Brain pericyte (primary cell): ENCODE measurements at places on chromosomes 11 and 22.

- no peak for DNase-seq
Observed at GRCh38 chr11:17988465-17988864, 24.4 kb downstream of the SERGEF start.

DNA sequence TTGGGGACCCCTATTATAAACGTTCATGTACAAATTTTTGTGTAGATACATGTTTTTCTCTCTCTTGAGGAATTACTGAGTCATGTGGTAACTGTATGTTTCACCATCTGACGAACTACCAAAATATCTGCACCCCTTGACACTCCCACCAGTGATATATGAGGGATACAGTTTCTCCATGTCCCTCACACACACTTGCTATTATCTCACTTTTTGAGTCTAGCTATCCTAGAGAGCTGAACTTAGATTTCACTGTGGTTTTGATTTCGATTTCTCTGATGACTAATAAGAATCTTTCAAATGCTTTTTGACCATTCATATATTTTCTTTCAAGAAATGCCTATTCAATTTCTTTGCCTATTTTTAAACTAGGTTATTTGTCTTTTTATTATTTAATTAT, 200.2 kb downstream of the PGR start:
- no peak for DNase-seq

GRCh38 chr11:121337078-121337477, 44.5 kb downstream of the SC5D start:
- no peak for DNase-seq

DNA sequence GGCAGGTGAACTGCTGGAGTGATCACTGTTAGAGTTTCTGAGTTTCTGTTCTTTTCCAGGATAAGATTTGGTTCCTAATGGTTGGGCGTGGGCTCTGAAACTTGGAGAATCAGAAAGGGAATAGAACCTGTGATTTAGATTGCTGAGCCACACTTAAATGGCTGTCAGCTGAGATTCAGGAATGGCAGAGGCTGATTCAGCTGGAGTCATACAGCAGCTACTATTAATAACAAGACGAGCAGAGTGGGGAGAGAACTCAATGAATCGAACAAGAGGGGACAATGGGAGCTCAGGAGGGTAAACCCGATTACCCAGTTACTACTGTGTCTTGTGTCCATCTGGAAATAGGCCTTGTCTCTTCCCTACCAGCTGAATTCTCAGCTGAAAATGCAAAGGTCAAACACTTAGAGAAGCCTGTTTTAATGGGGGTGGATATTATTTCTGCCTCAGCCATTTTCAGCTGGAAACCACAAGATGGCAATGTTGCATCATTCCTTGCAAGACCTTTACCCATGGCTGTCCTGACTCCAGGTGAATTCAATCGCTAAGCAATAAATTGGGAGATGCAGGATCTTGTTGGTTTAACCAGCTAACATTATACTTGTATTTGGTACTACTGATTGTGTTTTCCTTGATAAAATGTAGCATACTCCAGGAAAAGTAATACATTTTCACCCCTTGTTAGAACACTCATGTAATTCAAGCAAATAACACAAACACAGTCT, 104.5 kb upstream of the RAG2 start:
- DNase-seq, result peak; percentile 12

DNA sequence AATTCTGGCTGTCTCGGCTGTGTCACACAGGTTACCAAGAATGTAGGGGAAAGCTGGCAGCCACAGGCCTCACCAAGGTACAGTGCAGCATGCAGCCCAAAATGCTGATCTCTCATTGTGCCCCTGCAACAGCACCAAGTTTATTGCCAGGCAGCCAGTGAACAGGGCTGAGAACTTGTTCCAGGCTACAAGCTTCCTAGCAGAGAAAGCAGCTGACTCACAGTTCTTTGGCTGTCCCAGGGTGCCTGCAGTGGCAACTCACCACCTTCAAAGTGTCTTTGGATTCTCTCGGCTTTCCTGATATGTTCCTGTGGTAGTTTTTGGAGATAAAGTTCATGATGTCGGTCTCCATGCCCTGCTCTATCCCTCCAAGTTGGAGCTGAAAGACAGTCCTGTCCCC, 719.1 kb upstream of the ANO3 start:
- DNase-seq, result no peak

DNA sequence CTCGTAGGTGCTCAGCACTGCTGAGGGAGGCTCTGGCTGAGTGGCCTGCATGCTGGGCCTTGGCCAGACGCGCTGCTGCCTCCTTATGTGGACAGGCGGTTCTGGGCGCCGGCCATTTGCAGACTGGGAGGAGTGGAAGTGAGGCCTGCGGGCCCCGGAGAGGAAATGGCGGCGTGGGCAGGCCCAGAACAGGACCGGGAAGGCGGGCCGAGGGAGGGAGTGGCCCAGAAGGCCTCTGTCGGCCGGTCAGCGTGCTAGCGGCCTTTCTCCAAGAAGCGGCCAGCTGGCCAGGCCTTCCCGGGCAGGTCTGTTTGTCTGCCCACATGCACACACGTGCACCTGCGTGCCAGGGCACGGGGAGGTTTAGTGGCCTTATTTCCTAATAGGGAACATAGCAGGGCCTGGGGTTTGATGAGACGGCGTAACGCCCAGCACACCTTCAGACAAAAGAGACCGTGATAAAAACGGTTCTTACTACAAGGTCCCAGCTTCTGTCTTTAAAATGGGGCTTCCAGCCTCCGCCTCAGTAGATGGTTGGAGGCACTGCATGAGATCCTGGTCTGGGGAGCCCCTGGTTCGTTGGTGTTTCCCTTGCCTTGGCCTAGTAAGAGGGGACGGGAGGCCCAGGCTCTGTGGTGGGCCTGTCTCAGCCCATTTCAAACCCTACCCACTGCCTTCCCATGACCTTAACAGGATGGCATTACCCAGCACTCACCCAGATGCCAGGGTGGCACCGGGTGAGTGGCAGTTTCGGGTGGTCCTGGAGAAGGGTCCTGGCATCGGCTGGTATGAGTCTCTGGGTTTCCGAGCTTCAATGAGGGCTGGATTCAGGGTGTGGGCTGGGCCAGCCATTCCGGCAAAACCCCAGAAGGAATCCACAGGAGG, 65.1 kb upstream of the PPARA start:
- DNase-seq, result no peak

DNA sequence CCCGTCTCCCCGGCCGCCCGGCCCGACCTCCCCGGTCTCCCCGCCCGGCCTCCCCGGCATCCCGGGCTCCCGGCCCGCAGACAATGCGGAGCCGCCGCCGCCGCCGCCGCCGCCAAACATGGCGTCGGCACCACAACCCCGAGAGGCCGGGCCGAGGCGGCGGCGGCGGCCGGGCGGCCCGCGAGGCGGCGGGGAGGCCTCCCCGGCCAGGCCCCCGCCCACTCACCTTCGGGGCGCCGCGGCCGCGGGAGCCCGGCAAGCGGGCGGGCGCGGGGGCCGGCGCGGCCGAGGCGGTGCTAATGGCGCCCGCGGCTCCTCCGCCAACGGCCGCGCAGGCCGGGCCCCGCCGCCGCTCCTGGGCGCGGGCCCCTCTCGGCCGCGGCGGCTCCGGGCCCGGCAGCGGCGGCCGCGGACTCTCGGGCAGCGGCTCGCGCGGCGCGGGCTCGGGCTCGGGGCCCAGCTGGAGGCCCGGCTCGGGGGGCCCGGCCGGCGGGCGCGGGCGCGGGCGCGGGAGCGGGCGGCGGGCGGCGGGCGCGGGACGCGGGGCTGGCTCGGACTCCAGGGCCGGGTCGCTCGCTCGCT, 311 bp downstream of the BRD1 start:
- no peak for DNase-seq

DNA sequence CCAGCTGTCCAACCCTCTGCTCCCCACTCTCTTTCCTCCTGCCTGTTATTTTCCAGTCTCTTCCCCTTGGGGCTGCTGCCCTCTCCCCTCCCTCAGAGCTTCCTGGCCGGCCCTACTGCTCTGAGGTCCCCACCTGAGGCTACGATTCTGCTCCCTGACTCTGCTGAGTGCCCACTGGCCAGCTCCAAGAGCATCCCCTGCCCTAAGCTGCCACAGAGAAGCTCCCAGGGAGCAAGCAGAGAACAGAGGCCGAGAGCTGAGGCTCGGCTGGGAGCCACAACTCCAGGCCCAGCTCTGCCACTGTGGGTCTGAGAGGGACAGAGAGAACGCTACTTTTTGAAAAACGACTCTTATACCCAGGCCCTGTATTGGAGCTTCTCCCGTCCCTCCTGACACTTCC, 61.1 kb downstream of the CHRDL2 start:
- DNase-seq, result no peak

GRCh38 chr22:24455751-24456426, 28.5 kb downstream of the ADORA2A start:
- DNase-seq, result no peak

- no peak for DNase-seq
Observed at GRCh38 chr22:36433318-36434231, 45.8 kb upstream of the MYH9 start.

GRCh38 chr11:116501728-116502127, 271.1 kb downstream of the BUD13 start:
- DNase-seq, result no peak

GRCh38 chr11:41382927-41383326, 76.5 kb downstream of the LRRC4C start:
- DNase-seq, result no peak

DNA sequence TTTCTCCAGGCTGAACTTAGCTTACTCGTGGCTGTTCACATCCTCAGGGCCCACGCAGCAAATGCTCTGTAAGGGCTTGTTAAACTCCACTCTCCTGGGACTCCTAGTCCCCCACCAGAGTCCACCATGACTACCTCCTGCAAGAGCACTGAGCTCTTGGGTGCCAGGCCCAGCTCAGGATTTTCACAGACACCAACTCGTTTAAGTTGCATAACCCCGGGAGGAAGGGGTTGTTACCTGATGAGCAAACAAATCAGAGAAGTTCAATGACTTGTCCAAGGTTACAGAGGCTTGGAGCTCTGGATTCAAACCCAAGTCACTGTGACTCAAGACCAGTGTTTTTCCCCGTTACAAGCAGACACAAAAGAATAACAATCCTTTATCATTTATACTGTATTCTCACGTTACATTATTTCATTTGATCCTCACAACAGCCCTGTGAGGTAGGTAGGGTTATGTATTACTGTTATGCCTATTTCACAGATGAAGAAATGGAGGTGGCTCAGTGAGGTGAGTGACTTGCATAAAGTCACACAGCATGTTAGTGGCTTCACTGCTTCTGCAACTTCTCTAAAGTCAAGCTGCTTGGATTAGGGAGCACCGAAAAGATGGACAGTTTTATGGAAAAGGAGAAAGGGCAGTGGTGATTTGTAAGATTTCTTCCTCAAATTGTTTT, 17.4 kb downstream of the KCTD21 start:
- no peak for DNase-seq

DNA sequence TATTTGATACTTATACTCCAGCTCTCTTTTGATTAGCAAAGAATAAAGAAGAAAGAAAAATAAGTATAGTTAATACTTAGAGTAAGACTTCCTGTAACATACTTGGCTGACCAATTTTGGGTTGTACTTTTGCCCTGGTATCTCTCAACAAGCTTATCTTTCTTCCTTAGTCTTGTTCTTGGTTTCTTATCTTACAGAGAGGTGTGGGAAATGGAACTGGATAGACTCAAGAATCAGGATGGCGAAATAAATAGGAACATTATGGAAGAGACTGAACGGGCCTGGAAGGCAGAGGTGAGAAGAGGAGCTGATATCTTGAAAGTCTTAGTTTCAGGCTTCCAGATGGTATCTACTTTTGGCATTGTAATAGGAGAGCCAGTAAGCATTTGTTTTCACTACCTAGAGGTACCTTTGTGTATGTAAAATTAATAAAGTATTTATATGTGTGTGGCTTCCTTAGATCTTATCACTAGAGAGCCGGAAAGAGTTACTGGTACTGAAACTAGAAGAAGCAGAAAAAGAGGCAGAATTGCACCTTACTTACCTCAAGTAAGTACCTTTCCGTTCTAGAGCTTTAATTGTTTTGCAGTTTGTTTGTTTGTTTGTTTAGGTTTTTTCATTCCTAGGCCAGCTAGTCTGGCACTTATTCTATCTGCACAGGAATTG, 11.3 kb upstream of the BACE1-AS start:
- DNase-seq, result no peak

DNA sequence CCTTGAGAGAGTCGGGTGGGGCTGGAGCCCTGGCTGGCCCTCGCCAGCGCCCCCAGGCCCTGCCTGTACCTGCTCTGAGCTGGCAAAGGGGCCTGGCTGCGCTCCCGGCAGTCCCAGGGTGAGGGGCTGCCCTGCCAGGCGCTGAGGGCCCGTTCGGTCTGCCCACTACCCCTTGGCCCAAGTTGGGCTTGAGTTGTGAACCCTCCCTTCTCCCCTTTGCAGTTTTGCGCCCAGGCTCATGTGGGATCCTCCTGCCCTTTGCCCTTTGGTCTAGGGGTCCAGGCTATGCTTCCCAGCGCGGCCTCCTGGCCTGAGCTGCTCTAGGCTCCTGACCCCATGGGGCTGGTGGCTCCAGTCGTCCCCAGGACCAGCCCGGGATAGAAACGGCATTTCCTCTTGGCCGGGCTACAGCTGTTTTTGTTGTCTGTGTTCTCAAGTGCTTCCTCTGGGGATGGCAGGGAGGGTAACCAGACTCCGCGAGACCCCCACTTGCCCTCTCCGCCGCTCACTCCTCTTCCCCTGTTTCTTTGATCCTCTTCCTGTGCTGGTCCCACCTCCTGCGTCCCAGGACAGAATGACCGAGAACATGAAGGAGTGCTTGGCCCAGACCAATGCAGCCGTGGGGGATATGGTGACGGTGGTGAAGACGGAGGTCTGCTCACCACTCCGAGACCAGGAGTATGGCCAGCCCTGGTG, 34.9 kb downstream of the PRDM11 start:
- no peak for DNase-seq

GRCh38 chr11:14554959-14555358, 34.8 kb upstream of the PSMA1 start:
- no peak for DNase-seq

- DNase-seq, result no peak
Observed at GRCh38 chr11:3225826-3226750, 6.1 kb downstream of the MRGPRE start.

DNA sequence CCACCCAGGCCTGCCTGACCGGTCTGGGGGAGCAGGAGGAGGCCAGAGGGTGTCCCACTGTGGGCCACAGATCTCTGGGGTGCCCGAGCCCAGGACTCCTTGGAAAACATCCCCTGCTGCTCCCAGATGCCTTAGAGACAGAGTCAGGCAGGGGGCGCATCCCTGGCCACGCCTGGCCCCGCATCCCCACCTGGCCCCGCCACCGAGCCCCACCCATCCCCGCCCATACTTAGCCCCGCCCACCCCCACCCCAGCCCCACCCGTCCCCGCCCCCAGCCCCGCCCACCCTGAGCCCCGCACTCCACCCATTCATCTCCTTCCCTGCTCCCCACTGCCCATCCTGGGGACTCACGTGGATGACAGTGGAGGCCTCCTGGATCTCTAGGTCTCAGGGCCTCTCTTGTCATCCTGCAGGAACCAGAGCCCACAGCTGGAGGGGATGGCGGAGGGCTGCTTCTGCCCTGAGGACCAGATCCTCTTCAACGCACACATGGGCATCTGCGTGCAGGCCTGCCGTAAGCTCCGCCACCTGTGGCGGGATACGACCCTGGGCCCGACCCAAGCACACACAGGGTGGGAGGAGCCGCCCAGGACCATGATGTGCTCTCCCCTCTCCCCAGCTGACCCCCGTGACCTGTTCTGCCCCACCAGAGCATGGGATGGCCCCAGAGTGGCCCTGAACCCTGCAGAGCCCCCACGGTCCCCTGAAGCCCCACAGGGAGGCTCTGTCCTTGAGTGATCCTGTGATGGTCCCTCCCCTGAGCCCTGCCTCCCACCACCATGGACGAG, 33.6 kb downstream of the MUC5B start:
- no peak for DNase-seq

GRCh38 chr11:2944530-2944929, 15.3 kb upstream of the PHLDA2 start:
- no peak for DNase-seq
